Bone marrow (tissue), 2 donors: ENCODE measurements at places on chromosomes 11 and 22.

- DNase-seq: no peak
Measured at GRCh38 chr11:86577644-86578636, 94.5 kb downstream of the ME3 start.

- DNase-seq: no peak
Measured at GRCh38 chr11:21343204-21343603, 673.8 kb downstream of the NELL1 start.

- no peak for DNase-seq
Measured at GRCh38 chr11:9489080-9489765, 28.4 kb downstream of the ZNF143 start.

DNA sequence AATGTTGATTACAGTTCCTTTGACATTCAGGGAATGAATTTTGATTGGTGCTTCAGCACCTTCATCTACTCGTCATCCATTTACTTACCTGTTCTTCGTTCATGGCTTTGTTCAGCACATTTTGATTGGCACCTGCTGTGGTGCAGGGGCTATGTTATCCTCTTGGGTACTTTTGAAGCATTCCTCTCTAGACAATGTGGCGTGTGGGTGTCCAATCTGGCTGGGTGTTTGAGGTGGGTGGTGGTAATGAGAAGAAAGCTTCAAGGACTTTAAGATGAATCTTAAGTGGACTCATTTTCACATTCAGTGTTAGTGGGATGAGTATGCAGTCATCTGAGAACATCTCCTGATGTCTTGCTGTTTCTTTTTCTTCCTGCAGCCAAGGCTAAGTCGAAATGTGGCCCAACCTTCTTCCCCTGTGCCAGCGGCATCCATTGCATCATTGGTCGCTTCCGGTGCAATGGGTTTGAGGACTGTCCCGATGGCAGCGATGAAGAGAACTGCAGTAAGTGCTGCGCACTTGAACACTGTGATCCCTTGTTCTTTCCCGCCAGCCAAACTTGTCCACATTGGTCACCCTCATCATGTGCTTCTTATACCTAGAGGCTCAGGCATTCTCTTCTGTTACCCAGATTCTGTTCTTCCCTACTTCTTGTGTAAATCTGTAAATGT, 137.5 kb downstream of the LDLRAD3 start:
- DNase-seq: no peak

- no peak for DNase-seq
Measured at GRCh38 chr11:18491924-18492323, 34.8 kb downstream of the TSG101 start.

DNA sequence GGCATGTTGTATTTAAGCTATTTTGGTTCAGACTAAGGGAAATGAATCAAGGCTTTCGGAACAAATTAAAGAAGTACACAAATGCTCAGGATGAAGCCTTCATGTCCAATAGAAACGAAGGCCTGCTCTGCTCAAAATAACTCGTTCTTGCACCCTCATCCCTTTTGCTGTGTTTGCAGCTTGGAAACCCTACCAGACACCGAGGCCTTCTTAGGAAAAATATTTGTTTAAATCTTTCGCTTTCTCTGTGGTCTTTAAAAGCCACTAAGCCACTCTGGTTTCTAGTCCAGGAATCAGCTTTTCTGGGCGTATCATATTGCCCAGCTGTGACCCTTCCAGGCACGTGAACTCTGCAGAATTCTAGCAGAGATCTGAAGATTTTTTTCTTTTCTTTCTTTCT, 60.9 kb upstream of the HSPA8 start:
- DNase-seq: no peak

DNA sequence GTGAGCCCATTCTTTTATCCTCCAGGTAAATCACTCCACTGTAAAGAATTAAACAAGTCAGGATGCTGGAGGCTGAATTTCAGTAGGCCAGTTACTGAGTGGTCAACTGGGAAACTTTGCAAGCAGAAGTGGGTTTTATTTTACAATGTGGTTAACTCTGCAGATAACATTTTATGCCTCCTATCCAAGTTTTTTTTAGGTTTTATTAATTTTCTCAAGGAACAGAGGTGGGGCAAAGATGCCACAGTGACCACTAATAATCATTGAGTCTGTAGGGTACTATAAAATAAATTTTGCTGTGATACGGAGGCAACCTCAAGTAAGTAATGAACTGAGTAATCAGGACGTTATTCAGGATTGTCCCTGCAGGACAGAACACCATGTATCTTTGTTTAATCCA, 599.9 kb downstream of the METTL15 start:
- no peak for DNase-seq

- no peak for DNase-seq
Measured at GRCh38 chr11:75432911-75433321, at the start of gene KLHL35. TSS of gene KLHL35 (minus strand) at chr11:75433203. CDS start at chr11:75430629, 2,574 bp downstream.

GRCh38 chr11:75212411-75212810, 28.2 kb upstream of the TPBGL start:
- no peak for DNase-seq

DNA sequence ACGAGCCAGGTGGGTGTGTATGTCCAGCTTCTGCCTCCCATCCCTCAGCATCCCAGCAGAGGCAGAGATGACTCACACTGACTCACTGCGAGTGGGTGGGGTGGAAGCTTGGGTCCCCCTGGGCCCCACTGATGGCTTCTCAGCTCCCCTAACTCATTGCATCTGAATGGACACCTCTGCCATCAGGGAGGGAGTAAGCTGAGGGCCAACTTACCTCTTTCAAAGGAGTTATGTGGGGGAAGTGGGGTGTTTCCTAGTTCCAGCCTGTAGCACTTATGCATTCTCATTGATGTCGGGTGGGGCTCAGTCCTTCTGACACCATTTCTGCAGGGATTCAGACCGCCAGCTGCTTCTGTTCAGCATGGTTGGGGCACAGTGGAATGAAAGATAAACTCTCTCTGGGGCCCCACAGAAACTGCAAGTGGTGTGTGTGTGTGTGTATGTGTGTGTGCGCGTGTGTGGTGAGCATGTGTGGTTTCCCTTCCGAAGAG, 1425.8 kb downstream of the TBC1D22A start:
- DNase-seq: no peak

DNA sequence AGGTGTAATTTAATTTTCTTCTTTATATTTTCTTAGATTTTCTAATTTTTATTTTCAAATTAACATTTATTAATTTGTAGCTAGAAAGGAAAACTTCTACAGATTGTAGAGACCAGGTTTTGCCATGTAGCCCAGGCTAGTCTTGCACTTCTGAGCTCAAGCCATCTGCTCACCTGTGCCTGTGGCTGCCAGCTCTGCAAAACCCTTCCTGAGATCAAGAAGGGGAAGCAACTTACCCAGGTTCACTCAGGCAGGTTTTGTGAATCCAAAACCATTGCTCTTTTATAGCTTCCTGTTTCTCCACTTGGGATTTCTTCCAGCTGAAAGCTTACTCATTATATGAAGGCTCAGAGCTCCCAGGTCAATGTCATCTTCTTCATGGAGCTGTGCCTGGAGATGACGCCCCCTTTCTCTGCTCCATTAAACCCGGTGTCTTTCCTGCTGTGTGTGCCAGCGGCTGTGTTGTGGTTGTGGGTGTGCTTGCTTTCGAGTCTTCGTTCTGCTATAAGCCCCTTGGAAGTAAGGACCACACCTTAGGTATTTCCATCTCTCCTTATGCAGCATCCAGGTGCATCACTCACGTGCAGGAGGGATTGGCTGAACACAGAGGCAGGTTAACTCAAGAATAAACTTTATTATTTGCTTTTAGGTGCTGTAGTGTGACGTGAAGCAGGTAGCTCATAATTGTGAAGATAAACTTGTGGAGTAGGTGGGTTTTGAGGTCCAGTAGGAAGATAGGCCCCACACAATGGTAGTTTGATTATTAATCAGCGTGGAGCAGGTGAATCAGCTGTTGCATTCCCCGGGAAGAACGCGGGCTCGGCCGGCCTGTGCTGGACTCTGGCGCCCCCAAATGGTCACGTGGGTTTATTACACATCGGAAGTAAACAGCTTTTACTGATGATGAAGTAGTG, 42.2 kb upstream of the INCENP start:
- DNase-seq: peak; percentile 60

DNA sequence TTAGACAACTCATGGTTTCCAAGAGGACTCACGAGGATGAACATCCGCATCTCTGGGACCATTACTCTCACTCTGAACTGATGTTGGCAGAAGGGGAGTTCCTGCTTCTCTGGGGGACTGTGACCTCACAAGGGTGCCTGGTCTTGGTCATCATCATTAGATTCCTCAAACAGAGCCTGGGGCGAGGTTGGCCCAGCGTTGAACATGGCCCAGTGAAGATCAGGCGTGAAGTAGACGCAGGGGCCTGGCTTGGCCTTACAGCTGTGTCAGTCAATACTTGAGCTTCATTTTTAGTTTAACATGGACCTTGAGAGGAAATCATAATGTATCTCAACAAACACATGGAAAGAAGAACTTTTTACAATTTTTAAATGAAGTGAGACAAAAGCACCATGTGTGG, 617.1 kb downstream of the BRD1 start:
- DNase-seq: no peak

GRCh38 chr22:49904040-49904369, 14.2 kb downstream of the ALG12 start:
- no peak for DNase-seq

- DNase-seq: no peak
Measured at GRCh38 chr11:35146711-35147110, 7.7 kb downstream of the CD44 start.

GRCh38 chr22:27535452-27535851, 266.1 kb downstream of the MN1 start:
- no peak for DNase-seq

- DNase-seq: no peak
Measured at GRCh38 chr11:133961890-133962289, 5.1 kb upstream of the IGSF9B start.

DNA sequence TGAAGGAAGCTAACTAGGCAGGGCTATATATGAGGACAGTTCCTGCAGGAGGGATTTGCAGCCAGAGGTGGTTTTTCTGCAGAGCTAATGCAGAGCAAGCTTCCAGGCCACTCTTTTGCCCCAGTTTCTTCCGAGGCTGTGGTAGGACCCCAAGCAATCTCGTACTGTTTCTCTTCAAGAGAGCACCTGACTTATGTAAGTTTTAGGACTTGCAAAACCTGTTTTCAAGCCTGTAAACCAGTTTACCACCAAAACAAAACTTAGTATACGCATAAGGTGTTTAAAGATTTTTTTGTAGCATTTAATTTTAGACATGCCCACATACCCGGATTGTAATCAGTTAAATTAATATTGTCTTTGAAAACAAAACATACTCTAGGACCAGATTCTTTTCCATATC, 7.7 kb upstream of the APLP2 start:
- DNase-seq: no peak

DNA sequence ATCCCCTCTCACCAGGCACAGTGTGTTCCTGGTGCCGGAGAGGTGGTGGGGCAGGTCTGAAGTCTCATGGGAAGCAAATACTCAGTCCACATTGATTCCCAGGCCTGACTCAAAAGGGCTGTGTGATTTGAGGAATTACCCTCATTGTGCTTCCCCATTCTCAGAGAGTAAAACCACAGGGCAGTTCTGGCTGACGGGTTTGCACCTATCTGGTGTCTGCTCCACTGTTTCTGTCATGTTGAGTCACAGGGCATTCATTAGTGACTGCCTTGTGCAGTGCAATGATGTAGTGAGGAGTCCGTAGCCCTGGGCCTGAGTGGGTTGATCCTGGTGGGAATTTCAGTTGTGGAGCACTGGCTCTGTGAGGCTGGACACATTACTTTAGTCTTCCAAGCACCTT, 85.2 kb upstream of the ARHGAP20 start:
- peak; percentile 70 for DNase-seq

DNA sequence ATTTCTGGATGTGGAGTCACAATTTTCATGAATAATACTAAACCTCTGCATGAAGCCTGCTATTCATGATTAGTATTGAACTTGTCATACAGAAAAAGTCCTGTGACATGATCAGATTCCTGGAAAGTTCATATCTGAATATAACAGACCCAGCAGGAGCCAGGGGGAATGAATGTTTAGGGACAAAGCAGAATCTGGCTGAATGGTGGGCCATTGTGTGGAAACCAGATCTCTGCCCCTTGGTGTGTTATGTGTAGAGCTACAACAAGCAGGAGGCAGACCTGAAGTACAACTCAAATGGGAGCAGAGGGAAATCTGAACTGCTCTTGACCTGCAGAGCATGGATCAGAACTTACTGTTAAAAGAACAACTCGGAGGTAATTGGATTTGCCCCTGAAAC, 30.3 kb downstream of the KREMEN1 start:
- DNase-seq: no peak

- no peak for DNase-seq
Measured at GRCh38 chr11:35214226-35214770, 75.3 kb downstream of the CD44 start.

DNA sequence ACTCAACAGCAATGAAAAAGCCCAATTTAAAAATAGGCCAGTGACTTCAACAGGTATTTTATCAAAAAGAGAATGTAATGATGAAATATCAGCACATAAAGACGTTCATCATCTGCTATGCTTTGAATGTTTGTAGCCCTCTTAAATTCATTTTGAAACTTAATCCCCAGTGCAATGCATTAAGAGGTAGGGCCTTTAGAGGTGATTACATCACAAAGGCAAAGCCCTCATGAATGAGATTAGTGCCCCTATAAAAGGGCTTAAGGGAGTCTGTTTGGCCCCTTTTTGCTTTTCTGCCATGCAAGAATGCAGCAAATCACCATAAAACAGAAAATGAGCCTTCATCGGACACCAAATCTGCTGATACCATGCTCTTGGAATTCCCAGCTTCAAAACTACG, 637.0 kb downstream of the DLG2 start:
- no peak for DNase-seq

DNA sequence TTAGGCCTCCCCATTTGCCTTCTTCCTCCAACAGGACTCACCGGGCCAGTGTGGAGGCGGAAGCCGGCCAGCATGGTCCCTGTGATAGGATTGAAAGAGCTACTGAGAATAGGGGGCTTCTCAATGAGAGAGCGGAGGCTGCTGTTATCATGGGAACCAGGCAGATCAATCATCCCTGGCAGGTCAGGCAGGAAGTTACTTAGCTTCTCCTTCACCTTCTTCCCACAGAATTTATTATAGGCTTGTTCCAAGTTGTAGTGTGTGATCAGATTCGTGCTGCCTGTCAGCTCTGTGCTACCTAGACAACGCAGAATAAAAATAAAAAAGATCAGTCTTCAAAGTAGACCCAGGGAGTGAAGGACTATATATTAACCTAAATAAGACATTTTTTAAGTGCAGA, 7.1 kb downstream of the MED19 start:
- DNase-seq: no peak

DNA sequence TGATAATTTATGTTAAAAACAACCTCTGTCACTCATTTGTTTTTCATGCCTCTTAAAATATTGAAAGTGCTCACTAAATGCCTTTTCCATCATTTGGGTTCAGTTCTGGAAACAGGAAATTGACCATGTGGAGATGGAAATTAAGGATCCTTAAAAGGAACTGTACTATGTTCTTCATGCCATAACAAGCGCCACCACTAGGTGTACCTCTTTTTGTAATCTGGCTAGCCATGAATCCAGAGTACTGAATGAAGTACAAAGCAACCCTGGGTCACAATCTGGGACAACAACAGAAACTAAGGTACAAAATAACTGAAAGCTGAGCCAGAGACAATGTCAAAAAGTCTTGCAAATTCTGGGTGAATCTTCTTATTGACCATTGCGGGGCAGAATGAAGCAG, 559.1 kb downstream of the FAM181B start:
- DNase-seq: no peak

- DNase-seq: no peak
Measured at GRCh38 chr11:88043149-88043548, 132.1 kb downstream of the RAB38 start.

- DNase-seq: no peak
Measured at GRCh38 chr11:15988016-15988550, 368.3 kb downstream of the SOX6 start.

GRCh38 chr11:76147106-76147740, 59.1 kb downstream of the WNT11 start:
- DNase-seq: no peak

GRCh38 chr22:36175892-36176291, 15.3 kb upstream of the APOL3 start:
- no peak for DNase-seq
